ENCODE measurements at places on chromosomes 16 and 17.
A peak's percentile ranks its signal among the peaks of the same experiment; 100 is the strongest.

DNA sequence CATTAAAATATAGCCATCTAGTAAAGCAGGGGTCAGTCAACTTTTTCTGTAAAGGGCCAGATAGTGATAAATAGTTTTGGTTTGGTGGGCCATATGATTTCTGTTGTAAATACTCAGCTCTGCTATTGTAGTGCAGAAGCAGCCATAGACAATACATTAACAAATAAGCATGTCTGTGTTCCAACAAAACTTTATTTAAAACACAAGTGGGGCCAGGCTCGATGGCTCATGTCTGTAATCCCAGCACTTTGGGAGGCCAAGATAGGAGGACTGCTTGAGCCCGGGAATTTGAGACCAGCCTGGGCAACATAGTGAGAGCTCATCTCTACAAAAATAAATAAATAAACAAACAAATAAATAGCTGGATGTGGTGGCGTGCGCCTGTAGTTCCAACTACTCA lies 60.8 kb upstream of the TANC2 start:
- no peak for DNase-seq

GRCh38 chr17:31697838-31698237 lies 161.2 kb downstream of the COPRS start:
- DNase-seq, result no peak

DNA sequence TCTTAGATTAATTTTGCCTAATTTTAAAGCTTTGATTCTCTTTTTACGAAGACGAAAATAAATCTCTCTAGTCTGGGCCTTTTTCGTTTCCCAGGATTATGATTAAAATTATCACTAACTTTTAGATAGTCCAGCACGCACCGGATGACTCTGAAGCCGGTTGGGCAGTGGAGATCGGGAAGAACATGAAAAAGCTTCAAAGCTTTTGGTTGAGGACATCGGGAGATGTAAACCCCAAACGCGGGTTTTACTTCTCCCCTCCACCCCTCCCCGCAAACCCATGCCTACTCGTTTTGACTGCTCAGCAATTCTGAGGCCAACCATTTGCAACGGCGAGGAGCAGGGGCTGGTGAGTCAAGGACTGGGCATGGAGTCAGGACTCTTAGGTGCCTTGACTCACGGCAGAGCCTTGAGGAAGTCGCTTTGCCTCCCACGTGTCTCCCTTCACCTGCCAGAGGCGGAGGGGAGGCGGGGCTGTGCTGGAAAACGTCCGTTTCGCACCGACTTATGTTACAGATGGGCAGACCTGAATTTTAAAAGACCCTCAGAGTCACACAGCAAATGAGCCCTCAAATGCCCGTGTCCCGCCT lies 989 bp upstream of the DUSP14 start:
- peak; percentile 62 for DNase-seq

GRCh38 chr17:36920032-36921005 lies 17.0 kb upstream of the LHX1 start:
- no peak for DNase-seq

DNA sequence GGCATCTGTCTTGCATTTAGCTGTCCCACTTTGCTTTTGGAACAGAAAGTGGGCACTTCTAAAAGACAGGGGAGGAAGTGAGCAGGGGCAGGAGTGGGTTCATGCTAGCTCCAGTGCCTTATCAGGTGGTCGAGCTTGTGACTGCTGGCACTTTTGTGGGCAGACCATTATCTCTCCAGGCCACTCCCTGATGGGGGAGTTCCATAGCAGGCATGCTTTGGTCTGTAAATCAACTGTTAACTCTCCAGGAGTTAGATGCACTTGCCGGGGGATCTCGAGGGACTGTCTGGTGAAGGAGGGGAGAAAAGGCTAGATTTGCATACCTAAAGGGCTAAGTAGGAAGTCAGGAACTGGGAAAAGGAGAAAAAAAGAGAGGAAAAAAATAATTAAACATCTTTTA lies 9.3 kb upstream of the CARD14 start:
- no peak for DNase-seq
